ENCODE measurements at places on chromosomes 7 and 10.

DNA sequence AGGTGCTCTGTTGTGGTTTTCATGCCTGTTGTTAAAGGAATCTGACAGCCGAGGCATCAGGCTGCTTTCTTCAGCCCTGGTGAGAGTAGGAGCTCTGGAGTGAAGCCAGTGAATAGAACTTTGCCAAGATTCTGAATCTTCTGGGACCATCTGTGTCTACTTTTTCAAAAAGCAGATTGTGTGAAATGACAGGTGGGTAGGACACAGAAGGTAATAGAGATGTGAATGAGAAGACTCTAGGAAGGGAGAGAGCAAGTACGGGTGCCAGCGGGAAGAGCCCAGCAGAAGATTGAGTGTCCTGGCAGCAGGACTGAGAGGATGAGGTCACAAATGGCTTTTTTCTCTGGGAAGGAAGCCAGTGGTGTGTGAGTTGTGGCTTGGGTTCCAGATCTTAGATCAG is 429.2 kb downstream of the SDK1 start:
- no peak for DNase-seq

DNA sequence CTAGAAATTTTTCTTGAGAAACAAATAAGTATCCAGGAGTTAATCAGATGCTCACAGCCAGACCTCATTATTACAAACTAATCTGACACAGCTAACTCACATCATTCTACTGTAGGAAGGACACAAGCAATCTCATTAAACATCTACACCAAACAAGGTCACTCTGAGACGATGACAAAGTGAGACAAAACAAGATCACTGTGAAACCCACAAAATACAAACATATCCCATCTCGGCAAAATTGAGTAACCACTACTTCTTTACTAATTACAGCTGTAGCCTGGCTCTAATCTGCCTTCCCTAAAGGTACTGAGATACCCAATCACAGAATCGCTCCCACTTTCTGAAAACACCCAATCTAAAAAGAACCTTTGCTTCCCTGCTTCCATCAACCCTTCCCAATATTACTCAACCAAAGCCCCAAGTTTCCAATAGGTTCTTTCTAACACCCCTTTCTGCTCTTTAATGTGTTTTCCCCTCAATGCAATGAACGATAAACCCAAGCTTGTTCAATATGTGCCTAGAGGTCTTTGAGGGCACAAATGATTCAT is 26.9 kb downstream of the CCDC6 start:
- DNase-seq: no peak

- no peak for DNase-seq
These were observed 68.5 kb upstream of the DKK1 start for GRCh38 chr10:52245547-52245946.

DNA sequence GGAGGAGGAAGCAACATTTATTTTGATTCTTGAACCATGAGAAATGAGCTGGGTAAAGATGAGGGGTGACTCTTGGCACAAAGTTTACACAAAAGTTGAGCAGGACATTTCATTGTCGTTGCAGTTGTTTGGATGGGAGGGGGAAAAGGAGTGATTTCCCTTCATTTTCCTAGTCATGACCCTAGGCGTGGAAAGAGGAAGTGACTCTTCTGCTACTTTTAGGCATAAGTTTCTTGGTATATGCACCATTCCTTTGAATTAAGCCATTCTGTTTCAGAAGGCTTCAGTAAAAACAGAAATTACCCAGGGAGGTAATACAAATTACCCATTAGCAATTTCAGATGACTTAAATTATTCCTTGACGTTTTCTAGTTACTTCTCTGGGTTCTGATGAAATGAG is 113.9 kb upstream of the FAM171A1 start:
- no peak for DNase-seq

- no peak for DNase-seq
These were observed 931.7 kb upstream of the SORCS1 start for GRCh38 chr10:108095932-108096925.

DNA sequence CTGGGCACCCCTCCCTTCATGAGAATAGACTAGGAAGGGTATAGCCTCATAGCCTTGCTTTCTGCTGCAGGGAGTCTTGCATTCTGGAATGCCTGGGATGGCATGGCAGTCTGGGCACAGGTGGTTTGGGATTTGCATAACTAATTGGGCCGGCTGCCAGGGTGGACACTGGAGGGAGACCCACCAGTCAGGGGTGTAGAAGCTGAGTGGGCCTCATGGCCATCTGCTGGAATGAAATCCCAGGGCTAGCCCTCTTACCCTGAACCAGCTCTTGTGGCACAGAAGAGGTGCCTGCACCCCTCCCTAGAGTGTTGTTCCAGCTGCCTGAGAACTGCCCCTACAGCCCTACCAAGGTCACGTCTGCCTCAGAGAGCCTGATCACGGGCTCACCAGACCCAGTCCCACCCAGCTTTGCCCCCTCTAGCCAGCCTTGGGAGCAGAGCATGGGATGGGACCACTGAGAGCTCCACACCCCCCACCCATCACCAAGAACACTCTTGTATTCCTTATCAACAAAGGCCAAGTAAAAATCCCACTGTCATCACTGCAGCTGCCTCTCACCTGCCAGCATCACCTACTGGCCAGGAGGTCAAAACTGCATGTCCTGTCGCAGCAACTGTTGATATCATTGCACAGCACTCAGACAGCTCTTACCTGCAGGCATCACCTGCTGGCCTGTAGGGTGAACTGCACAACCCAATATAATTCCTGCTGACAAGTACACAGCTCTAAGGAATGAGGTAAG is 148.9 kb downstream of the ZEB1 start:
- no peak for DNase-seq

GRCh38 chr10:8305876-8306652 is 251.6 kb downstream of the GATA3 start:
- DNase-seq: no peak

DNA sequence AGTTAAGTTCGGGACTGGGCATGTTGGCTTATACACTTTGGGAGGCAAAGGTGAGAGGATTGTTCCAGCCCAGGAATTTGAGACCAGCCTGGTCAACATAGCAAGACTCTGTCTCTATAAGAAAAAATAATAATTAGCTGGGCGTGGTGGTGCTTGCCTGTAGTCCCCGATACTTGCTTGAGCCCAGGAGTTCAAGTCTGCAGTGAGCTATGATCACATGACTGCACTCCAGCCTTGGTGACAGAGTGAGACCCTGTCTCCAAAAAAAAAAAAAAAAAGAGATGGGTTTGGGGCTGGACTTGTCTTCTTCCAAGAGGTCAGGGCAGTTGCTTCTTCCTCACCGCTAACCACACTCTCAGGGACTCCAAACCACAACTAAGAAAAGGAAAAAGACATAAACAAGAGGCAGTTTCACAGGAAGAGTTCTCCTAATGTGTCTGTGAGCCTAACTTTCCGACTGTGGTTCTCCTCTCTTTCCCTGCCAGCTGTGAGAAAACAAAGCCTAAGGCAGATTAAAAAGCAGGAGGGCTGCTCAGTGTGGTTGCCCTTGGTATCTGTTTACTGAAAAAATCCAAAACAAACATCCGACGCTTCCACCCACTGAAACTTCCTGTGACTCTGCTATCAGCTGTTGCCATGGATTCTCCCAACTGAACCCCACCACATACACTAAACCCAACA is 2.4 kb upstream of the SERPINE1 start:
- peak; percentile 90 for DNase-seq

- DNase-seq: no peak
These were observed 335.0 kb downstream of the EXOC4 start for GRCh38 chr7:133587903-133588302.

DNA sequence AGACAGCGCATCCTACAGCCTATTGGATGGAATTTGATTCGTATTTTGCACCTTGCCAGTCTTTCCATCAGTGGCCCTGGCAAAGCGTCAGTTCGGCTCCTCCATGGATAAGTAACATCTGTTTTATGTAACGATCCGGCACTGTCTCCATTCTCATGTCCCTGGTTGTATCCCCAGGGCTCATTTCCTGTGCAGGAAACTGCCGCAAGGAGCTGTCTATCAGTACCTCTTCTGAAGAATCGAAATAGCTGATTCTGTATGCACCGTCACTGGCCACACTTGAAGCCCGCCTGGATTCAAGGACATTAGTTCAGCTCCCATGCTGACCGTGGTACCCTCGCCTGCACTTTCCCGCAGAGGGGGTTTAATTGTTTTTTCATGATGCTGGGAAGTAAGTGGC is 53.1 kb upstream of the NPS start:
- DNase-seq: no peak

DNA sequence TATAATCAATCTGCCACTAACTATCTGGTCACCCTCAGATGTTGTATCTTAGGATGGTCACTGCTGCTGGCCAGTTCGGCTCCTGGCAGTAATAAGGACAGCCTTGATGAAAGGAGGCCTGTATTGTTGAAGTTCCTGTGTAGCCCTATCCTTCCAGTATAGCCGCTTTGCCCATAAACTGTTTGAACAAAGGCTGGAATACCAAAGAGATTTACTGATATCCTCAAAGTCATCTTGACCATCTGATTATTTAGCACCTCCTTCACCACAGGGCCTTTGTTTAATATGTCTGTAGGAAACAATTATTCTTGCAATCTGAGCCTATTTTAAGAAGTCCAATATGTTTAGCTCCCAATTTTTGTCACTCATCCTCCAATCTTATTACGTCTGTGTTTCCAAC is 77.7 kb downstream of the HYCC1 start:
- no peak for DNase-seq

DNA sequence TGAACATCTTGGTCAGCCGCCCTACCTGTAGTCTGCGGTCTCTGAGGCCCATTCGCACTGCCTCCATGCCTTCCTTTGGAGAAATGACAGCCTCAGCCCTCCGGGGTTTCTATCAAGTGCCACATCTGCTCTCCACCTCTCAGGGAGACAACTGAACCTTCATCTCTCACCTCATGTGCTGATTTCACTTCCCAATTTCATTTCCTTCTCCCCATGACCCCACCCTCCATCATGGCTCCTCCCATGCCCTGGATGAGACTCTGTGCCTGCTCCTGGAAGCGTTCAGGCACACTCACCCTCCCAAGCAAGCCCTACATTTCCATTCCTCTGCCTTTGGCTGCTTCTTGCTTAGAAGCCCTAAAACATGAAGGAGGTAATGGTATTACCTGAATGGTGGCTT is 7.8 kb upstream of the SCD start:
- DNase-seq: no peak

DNA sequence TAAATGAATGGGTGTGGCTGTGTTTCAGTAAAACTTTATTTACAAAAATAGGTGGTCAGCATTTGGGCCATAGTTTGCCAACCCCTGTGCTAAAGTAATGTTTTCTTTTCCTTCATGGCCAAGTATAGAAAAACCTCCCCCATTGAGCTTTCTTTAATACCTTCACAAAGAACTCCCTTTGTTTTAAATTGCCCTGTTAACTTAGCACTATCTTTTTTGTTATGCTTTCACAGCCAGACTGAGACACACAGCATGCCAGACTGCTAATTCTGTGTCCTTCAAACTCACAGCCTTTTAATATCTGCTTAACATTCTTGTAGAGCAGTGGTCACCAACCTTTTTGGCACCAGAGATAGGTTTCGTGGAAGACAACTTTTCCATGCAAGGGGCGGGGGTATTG is 78.0 kb downstream of the GFRA1 start:
- DNase-seq: no peak

DNA sequence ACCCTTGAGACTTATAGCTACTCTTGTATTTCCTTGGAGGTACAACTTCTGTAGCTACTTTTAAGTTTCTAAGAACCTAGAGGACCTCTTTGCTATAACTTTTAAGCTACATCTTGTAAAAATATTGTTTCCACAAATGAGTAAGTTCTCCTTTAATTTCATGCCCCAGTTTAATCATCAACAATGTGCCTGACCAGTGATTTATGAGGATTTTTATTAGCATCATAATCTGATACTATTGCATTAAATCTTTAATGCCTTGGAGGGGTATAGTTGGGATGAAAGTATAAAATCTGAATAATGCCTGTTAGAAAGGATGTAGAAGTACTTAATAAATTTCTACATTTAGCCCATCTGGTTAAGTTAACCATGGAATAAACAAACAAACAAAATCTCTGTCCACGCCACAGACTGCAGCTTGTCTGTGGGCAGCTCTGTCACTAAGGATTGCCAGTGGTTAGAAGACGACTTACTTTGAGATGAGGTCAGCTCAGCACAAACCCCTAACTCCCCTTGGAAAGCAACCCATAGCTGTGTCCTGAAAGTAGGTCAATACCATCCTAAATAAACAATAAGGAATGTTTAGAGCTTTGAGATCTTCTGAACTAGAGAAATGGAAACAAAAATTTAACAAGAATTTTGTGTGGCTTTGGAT is 18.3 kb downstream of the UBE2D1 start:
- no peak for DNase-seq

Data from COLO829 (cell line).